Kidney capillary endothelial cell (primary cell): ENCODE measurements at places on chromosomes 16 and 17.

DNA sequence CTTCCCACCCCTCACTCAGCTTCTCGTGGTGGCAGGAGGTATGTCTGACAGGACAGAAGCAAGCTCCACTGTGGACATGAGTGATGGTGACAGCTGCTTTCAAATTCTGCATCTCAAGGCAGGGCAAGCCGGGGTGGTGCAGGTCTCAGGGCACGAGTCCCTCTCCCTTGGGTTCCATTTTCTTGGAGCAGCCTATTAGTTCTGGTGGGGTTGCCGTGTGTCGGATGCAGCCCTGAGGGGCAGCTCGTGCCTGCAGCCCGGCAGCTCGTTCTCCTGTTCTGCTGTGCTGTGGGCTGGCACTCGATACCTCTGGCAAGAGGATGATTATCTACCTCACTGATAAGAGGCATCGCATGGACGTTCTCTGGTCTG is 16.5 kb upstream of the CLEC18C start:
- DNase-seq: no peak

DNA sequence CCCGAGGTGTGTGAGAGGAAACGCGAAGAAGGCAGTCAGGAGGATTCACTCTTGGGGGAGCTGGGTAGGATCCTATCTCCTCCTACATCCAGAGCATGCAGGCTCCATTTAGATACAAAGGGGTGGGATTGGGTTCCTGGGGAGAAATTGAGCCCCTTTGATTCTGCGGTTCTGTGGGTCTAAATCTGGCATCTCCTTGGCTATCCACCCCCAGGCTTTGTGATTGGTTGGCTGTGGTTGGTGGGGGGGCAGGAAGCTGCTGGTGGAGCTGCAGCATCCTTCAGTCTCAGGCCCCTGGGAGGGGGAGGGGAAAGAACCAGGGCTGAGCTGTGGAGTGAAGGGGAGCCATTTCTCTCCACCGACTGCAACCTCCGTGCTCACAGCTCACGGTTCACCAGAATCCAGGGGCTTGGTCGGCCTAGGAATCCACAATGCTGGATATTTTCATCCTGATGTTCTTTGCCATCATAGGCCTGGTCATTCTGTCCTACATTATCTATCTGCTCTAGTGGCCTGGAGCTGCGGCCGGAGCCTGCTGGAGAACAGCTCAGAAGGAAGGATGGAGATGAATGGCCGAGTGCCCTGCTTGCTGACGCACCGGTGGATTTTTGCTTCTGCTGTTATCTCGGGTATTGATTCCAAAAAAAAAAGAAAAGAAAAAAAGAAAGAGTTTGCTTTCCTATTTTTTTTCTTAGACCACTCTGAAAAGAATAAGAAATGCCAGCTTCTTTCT is at the start of gene LASP1NB:
Gene LASP1NB, plus strand, starts transcription at position 352 of the 733 bp plus-strand sequence.
- DNase-seq: no peak

DNA sequence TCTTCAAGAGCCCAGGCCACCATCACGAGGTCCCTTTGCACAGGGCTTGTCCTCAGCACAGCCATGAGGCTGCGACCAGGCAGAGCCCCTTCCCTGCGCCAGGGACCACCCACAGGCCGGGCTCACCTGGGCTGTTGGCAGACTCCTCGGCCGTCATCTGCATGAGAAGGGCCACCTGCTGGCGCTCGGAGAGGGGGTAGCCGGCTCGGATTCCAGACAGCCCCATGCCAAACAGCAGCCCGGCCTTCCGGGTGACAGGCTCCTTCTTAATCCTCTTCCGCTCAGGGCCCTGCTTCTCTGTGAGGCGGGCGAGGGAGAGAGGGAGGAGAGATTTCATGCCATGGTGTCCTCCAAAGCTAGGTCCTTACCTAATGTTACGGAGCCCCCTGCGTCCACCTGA is 73.4 kb downstream of the ZNF778 start:
- no peak for DNase-seq

- no peak for DNase-seq
These were observed 4.1 kb downstream of the PECAM1 start for GRCh38 chr17:64386412-64387144.

DNA sequence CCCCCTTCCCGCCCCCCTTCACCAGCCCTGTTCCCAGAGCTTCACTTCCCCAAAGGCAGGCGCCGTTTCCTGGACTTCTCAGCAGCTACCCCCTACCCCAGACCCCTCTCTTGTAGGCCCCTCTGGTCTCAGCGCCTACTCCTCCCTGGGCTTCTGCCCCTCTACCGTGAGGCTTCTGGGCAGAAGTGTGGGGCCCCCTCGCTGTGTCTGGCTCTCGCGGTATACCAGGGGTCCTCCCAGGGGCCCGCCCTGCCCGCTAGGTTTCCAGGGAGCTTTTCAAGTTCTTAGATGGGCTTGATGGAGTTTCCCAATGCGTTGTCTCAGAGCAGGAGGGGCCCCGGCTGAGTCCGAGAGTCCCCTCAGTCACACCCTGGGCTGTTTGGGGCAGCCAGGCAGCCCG is 247.1 kb downstream of the SEC14L1 start:
- DNase-seq: no peak

DNA sequence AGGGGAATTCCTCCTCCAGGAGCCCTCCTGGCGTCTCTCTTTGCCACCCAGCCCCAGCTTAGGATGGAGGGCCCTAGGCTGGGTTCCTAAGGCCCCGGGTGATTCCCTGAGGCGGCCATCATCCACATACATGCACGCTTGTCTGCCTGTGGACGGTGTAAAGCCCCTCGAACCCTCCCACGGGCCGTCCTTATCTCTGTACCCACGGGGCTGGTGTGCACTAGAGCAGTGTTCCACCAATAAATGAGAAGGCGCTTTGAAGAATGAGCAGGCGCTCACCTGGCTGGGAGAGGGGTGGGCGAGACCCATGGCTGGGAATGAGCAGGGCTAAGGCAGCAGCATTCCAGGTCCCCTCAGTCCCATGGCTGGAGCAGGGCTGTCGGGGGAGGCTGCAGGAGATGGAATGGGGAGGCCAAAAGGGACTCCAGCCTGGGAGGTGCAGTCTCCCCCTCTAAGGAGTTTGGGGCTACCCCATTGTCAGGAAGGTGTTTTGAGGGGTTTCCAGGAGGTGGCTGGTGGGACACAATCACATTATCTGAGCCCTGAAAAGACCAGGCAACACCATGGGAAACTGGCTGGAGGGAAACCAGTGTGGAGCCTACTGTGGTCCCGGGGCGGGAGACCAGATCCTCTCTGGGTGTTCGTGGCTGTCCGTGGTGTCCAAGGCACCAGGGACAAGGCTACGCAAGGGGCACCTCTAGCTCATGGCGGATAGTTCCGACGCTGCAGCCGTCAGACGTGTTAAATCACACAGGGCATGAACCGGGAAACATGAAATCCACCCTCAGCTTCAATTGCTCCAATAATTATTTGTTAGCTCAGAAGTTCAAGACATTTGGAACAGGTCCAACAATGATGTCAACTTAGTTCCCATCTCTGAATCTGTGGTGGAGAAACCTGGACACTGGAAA is 87.5 kb upstream of the DNAH17 start:
- peak; percentile 54 for DNase-seq

GRCh38 chr17:30191072-30191471 is 44.4 kb downstream of the SLC6A4 start:
- no peak for DNase-seq

GRCh38 chr17:63685578-63685977 is 14.3 kb downstream of the LIMD2 start:
- no peak for DNase-seq

DNA sequence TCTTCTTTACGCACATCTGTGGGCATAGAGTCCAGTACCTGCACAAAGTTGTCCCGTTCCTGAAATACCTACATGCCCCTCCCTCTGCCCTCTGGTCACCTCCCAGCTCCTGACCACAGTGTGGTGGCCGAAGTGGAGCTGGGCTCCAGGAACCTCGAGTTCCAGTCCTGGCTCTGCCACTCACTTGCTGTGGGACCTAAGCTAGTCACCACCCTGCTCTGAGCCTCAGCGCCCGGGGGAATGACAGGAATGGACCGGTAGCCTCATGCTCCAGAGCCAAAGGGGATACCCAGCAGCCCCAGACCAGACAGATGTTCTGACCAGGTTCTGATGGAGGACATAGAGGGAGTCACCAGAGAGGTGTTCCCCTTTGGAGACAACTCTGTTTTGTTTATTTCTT is 26.7 kb upstream of the ITGA3 start:
- DNase-seq: no peak

GRCh38 chr16:79613009-79613408 is 12.5 kb upstream of the MAF start:
- no peak for DNase-seq

GRCh38 chr16:74297145-74297665 is 591 bp downstream of the PSMD7 start:
- DNase-seq: peak; percentile 16

DNA sequence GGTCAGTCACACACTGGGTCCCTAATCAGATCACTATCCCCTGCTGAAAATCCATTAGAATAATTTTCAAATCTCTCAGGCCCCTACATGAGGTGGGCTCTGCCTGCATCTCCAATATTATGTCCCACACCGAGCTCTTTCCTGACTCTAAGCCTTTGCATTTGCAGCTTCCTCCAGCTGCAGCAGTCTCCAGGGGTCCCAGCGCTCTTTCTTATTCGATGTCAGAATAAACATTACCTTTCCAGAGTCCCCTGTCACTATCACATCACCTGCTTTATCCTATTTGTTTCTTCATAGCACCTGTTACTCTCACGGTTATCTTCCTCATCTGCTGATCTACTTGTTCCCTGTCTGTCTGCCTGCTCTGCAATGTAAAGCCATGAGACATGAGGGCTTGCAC is 57.3 kb upstream of the MON1B start:
- no peak for DNase-seq

- no peak for DNase-seq
These were observed 19.6 kb downstream of the AKAP1 start for GRCh38 chr17:57104461-57105175.

DNA sequence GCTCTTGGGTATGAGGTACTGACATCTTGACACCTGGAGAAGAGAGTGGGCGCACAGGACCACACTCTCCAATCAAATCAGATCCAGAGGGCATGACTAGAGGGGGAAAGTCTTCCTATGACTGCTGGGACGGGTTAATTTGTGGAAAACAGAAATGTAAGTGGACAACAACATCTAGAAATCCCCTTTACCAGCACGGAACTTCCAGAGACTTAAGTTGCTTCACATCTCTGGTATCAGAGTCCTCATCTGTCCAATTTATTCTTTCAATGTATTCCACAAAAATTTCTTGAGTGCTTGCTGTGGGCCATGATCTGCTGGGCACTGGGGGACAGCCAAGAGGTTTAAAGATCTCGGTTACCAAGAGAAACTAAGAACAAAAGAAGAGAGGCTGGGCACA is 159.2 kb downstream of the COPRS start:
- DNase-seq: no peak

- DNase-seq: no peak
These were observed 82.3 kb downstream of the SSH2 start for GRCh38 chr17:29847527-29848400.
